ENCODE measurements at places on chromosomes 12 and 14. TPM values are rescaled to one million over a fixed set of nuclear protein-coding genes. Genes with fewer than 3 reads are reported as not detected.
A peak's percentile ranks its signal among the peaks of the same experiment; 100 is the strongest.

DNA sequence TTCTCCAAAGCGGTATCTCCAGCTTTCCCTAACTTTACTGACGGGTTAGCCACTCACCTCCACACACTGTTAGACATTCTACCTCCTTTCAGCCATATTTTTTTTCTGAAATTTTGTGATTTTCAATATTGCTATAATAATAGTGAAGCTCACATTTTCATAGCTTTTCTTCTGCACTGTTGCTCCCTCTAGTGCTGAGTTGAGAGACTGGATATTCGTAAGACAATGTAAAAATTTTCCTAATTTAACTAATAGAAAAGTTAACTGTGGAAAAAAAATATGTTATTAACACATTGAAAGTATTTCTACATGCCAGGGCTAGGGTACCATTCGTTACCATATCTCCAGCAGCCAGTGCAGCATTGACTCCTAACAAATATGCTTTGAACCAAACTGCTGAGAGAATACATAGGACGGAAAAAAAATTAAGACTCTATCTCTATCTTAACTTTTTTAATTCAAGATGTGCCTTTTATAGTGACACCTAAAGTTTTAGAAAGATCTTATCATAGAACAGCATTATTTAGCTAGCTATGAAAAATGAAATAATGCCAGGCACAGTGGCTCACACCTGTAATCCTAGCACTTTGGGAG, 48.7 kb upstream of the ABCC9 start:
- no peak for DNase-seq
- no peaks in the 10 kb centered on the region for H3K4me1 ChIP-seq
- H3K27me3 ChIP-seq: no peaks in the 10 kb centered on the region
- H3K27ac ChIP-seq: no peak overlapping the region

DNA sequence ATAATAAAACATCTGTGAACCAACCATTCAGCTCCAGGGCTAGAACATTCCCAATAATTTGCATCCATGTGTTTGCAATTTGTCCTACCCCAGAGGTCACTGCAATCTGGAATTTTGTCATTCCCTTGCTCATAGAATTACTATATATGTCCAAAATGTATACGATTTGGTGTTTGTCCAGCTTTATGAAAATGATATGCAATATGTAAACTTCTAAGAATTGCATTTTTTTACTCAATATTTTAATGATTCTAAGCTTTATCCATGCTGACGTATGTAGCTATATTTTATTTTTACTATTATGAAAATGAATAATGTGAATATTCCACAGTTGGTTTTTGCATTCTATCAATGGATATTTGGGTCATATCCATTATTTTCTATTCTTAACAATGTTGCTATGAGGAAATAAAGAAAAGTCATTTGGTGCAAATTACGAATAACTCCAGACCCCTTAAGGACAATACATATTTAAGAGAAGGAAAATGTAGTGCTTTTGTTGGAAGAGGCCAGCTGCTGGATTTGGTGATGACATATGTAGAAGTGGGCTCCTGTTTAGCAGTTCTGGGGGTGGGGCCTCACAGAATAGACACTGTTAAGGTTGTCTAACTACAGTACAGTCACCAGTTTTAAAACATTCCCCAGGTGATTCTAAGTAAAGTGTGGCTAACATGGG, 139.4 kb downstream of the SLC38A4 start:
- H3K36me3 ChIP-seq: no peaks in the 10 kb centered on the region
- no peaks in the 10 kb centered on the region for H3K4me1 ChIP-seq
- H3K4me3 ChIP-seq: no peak overlapping the region

- no peak overlapping the region for H3K27ac ChIP-seq
- H3K36me3 ChIP-seq: no peaks in the 10 kb centered on the region
- H3K4me1 ChIP-seq: peaks cover 16% of the 10 kb centered on the region
- no peak overlapping the region for H3K4me3 ChIP-seq
- DNase-seq: no peak
Observed at GRCh38 chr12:944211-944610, 5.3 kb downstream of the RAD52 start.

- peaks cover 24% of the 10 kb centered on the region for H3K4me1 ChIP-seq
- H3K27me3 ChIP-seq: no peaks in the 10 kb centered on the region
- DNase-seq: peak; percentile 86
- no peaks in the 10 kb centered on the region for H3K36me3 ChIP-seq
- peak overlapping the region; percentile 60 for H3K4me3 ChIP-seq
Observed at GRCh38 chr12:101696251-101697196, 916 bp upstream of the CHPT1 start.

- H3K27ac ChIP-seq: no peak overlapping the region
- no peaks in the 10 kb centered on the region for H3K4me1 ChIP-seq
- no peak overlapping the region for H3K4me3 ChIP-seq
- H3K36me3 ChIP-seq: no peaks in the 10 kb centered on the region
- H3K27me3 ChIP-seq: no peaks in the 10 kb centered on the region
- DNase-seq: no peak
Observed at GRCh38 chr12:68148261-68148951, 11.1 kb downstream of the IFNG start.

DNA sequence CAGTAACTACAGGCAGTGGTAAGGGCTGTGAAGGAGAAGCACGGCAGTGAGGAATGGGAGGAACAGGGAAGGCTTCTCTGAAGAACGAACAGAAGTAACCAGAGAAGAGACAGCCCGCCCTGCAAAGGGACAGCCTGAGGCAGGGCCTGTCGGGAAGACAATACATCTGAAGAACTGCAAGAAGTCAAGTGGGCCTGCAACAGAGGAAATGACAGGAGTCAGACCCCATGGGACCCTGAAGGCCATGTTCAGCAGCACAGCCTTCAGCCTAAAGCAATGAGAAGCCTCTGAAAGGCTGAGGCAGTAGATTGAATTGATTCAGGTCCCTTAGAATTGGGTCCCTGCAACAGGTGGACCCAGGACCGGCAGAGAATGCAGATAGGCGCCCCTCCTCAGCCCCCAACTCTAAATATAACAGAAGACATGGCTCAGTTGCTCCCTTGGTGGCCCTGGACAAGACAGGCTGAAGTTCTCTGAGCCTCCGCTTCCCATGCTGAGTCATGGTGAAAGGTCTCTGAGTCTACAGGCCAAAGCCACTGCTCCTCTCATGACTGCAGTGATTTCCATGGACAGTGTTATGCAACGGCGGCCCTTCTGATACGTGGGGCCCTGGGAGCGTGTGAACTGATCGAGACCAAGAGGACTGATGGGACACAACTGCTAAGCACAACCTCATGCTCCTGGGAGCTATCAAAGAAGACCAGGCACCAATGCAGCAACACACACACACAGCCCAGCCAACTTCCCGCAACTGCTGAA, 10.8 kb upstream of the ACTR6 start:
- H3K36me3 ChIP-seq: no peaks in the 10 kb centered on the region
- no peaks in the 10 kb centered on the region for H3K27me3 ChIP-seq
- no peaks in the 10 kb centered on the region for H3K4me1 ChIP-seq
- H3K27ac ChIP-seq: no peak overlapping the region
- no peak for DNase-seq

DNA sequence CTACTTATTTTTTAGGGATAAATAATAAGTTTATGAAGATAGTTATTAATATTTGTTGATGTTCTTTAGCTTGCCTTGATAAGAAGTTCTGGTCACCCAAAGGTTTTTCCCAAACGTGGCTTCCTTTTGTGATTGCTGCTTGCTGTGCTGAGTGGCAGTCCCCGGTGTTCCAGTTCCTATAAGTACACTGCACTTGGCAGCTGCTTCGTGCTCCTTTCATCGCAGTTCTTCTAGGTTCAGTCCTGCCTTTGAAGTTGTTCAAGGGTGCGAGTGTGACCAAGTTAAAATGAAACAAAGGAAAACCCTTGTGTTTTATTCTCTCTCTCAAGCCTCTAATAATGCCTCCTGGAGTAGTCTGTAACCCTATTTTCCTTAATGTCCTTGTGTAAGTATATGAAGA, 128.5 kb upstream of the ATF1 start:
- no peaks in the 10 kb centered on the region for H3K4me1 ChIP-seq
- no peak overlapping the region for H3K4me3 ChIP-seq
- peaks cover 6% of the 10 kb centered on the region for H3K36me3 ChIP-seq

ETFBKMT gene
- 9.3 TPM for total RNA-seq

DCN gene
- total RNA-seq: 1,360 TPM

PIK3C2G gene
- total RNA-seq: 0.54 TPM

PPP1R13B gene
- 20.6 TPM for total RNA-seq

DNA sequence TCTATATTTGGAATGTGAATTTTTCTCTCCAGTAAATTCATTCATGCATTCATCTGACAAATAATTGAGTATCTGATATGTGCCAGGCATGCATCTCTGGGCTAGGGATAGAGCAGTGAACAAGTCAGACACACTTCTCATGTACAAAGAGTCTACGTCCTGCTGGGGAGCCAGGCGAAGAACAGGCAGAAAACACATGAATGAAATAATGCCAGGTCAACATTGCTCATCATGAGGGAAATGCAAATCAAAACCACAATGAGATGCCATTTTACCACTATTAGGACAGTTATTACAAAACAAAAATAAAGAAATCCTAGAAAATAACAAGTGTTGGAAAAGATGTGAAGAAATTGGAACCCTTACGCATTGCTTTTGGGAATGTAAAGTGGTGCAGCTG, 90.3 kb downstream of the PAX9 start:
- H3K4me1 ChIP-seq: no peaks in the 10 kb centered on the region
- H3K27me3 ChIP-seq: no peaks in the 10 kb centered on the region

GZMB gene
- 2.4 TPM for total RNA-seq

GRCh38 chr12:45235087-45236025, 19.5 kb downstream of the ANO6 start:
- H3K4me1 ChIP-seq: peaks cover 55% of the 10 kb centered on the region
- peak; percentile 34 for DNase-seq
- H3K36me3 ChIP-seq: no peaks in the 10 kb centered on the region
- peak overlapping the region; percentile 73 for H3K27ac ChIP-seq

- H3K4me1 ChIP-seq: no peaks in the 10 kb centered on the region
- no peak overlapping the region for H3K4me3 ChIP-seq
- DNase-seq: no peak
Observed at GRCh38 chr14:65954942-65955341, 531.2 kb upstream of the CCDC196 start.

DNA sequence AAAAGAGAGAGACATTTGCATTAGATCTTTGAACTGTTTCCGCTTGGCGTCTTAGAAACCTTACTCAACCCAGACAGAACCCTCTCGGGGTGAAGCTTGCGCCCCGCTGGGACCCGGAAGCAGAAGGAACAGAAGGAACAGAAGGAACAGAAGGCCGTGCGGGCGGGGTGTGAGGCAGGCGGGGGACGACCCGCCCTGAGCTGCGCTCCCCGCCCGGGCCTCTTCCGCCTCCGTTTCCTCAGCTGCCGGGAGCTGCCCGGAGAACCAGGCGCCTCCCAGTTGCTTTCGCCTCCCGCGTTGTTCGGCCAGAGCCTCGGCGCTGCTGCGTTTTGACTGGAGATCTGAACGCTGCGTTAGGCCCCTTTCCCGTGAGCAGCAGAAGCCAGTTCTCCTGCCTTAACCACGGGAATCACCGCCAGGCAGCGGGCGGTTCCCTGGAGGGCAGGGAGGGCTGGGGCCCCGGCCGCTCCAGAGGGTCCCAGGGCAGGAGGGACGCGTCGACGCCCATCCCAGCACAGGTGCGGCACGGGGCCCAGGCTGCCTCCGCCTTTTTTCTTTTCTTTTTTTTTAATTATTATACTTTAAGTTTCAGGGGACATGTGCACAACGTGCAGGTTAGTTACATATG, 19.3 kb upstream of the MMP17 start:
- DNase-seq: no peak
- H3K27me3 ChIP-seq: no peaks in the 10 kb centered on the region
- no peak overlapping the region for H3K27ac ChIP-seq
- H3K4me3 ChIP-seq: no peak overlapping the region
- H3K36me3 ChIP-seq: no peaks in the 10 kb centered on the region

DNA sequence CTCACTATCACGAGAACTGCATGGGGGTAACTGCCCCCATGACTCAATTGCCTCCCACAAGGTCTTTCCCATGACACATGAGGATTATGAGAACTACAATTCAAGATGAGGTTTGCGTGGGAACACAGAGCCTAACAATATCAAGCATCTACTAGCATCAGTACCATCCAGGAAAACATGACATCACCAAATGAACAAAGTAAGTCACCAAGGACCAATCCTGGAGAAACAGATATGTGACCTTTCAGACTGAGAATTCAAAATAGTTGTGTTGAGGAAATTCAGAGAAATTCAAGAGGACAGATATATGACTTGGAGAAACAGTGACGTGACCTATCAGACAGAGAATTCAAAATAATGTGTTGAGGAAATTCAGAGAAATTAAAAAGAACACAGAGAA, 65.8 kb upstream of the TMTC2 start:
- H3K4me1 ChIP-seq: no peaks in the 10 kb centered on the region
- no peak overlapping the region for H3K27ac ChIP-seq
- no peaks in the 10 kb centered on the region for H3K27me3 ChIP-seq
- H3K4me3 ChIP-seq: no peak overlapping the region

All from adrenal gland (tissue), 19 donors.